ENCODE measurements at places on chromosomes 7 and 10.
A peak's percentile ranks its signal among the peaks of the same experiment; 100 is the strongest.

DNA sequence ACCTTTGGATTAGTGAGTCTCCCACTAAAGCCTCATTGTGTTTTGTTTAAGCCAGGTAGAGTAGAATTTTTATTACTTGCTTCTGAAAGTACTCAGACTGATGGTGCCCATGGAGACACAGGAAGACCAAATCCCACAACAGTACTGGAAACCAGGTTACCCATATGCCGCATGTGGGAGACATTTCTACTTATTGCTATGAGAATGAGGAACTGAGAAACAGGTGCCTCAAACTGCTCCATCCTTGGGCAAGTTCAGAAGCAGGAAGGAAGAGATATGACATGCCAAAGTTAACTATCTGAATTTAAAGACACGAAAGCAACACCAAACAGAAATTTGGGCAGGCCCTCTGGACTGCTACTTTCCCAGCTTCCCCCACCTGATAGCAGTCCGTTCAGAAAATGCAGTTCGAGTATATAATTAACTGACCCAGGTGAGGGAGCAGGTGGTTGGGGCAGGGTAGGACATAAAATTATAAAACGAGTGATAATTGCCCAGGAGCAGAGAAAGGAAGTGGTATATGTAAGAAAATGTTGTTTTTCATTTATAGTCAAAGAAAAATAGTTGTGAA is 382.3 kb upstream of the MTPN start:
- no peaks in the 10 kb centered on the region for H3K36me3 ChIP-seq
- no peaks in the 10 kb centered on the region for H3K27me3 ChIP-seq

DNA sequence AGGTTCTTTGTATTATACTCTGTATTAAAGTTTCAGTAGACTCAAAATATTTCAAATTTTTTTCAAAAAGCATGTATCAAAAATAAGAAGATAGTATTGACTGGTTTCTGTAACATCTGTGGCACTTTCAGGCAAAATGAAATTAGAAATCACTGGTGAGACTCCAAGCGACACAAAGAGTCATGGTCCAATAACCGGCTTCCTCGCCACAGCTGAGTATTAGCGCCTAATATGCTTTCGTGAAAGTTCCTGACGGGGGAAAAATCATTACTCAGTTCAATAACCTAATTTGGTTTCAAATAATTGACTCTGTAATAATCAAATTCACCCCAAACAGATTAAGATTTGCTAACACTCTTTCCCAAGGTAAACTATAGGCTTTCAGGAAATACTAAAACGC is 13.4 kb downstream of the TMEM209 start:
- DNase-seq: no peak
- H3K36me3 ChIP-seq: peaks cover 65% of the 10 kb centered on the region
- H3K4me3 ChIP-seq: no peak overlapping the region
- H3K27ac ChIP-seq: no peak overlapping the region
- H3K4me1 ChIP-seq: no peaks in the 10 kb centered on the region

GRCh38 chr10:14184841-14185315 is 145.8 kb downstream of the FRMD4A start:
- H3K27me3 ChIP-seq: peaks cover 21% of the 10 kb centered on the region
- no peaks in the 10 kb centered on the region for H3K4me1 ChIP-seq
- H3K4me3 ChIP-seq: no peak overlapping the region
- no peak for DNase-seq

GRCh38 chr10:21196822-21197395 is 299.8 kb upstream of the NEBL start:
- no peak overlapping the region for H3K4me3 ChIP-seq
- H3K27me3 ChIP-seq: no peaks in the 10 kb centered on the region
- no peaks in the 10 kb centered on the region for H3K36me3 ChIP-seq
- peaks cover 7% of the 10 kb centered on the region for H3K4me1 ChIP-seq
- DNase-seq: no peak
- H3K27ac ChIP-seq: no peak overlapping the region

- H3K27ac ChIP-seq: peak overlapping the region; percentile 98
- peaks cover 26% of the 10 kb centered on the region for H3K4me1 ChIP-seq
- H3K4me3 ChIP-seq: no peak overlapping the region
- no peaks in the 10 kb centered on the region for H3K36me3 ChIP-seq
- DNase-seq: peak; percentile 14
Measured at GRCh38 chr7:1124164-1124563, 35.8 kb downstream of the ZFAND2A start.

DNA sequence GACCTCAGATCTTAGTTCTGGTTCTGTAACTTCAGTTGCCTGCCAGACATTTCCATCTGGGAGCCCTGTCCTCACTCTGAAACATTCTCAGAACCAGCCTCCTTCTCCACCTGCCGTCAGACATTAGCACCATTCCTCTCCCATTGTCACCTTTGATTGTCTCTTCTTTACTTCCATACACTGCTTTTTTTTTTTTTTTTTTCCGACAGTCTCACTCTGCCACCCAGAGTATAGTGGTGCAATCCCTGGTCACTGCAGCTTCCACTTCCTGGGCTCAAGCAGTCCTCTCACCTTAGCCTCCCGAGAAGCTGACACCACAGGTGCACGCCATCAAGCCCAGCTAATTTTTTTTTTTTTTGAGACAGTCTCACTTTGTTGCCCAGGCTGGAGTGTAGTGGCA is 21.1 kb upstream of the HIPK2 start:
- no peaks in the 10 kb centered on the region for H3K36me3 ChIP-seq
- no peak for DNase-seq
- no peak overlapping the region for H3K27ac ChIP-seq
- no peaks in the 10 kb centered on the region for H3K27me3 ChIP-seq

GRCh38 chr7:106031300-106032035 is 68.4 kb downstream of the CDHR3 start:
- H3K4me1 ChIP-seq: peaks cover 4% of the 10 kb centered on the region
- no peak for DNase-seq
- H3K36me3 ChIP-seq: no peaks in the 10 kb centered on the region
- H3K27ac ChIP-seq: no peak overlapping the region

- no peak overlapping the region for H3K27ac ChIP-seq
- no peaks in the 10 kb centered on the region for H3K27me3 ChIP-seq
- H3K4me1 ChIP-seq: peaks cover 62% of the 10 kb centered on the region
- no peak overlapping the region for H3K4me3 ChIP-seq
- H3K36me3 ChIP-seq: no peaks in the 10 kb centered on the region
Measured at GRCh38 chr10:113103131-113103840, 153.2 kb downstream of the TCF7L2 start.

DNA sequence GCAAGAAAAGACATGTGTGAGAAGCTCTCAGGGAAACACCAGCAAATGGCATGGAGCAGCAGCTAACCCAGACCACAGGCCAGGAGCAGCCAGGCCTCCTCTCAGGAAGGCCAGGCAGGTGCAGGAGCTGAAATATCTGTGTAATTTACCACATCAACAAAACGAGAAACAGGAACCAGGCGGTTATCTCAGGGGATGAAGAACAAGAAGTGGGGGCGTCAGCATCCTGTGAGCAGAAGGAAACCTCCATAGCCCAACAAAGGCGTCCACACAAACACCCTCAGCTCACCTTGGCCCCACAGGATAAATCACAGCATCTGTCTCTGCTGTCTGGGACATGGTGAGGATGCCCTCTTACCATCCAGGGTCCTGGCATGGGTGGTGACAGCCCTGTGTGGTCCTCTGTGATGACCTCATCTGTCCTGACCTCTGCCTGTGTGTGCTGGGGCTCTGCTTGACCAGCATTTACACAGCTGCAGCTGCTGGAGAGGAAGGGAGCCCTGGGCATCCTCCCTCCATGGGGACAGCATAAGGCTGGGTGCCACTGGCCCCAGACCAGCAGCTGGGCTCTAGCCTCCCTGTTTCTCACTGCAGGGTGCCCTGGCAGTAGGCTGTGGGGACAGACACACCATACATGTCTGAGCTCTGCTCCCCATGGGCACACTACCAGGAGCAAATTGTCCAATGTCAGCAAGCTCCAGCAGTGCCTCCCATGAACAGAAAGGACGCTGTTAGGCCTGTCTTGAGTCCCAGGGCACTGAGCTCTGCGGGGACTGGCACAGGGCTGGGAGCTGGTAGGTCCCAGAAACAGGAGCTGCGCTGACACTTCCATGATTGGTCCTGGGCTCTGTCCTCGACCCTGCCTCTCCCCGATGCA is 34.6 kb downstream of the ANXA8 start:
- no peak overlapping the region for H3K27ac ChIP-seq
- H3K4me3 ChIP-seq: no peak overlapping the region

- H3K4me1 ChIP-seq: no peaks in the 10 kb centered on the region
- no peak overlapping the region for H3K27ac ChIP-seq
- H3K4me3 ChIP-seq: no peak overlapping the region
- H3K27me3 ChIP-seq: no peaks in the 10 kb centered on the region
- H3K36me3 ChIP-seq: no peaks in the 10 kb centered on the region
- no peak for DNase-seq
Measured at GRCh38 chr10:86824151-86824550, 67.7 kb downstream of the BMPR1A start.

- H3K27me3 ChIP-seq: no peaks in the 10 kb centered on the region
- DNase-seq: no peak
- H3K4me1 ChIP-seq: peaks cover 7% of the 10 kb centered on the region
- no peaks in the 10 kb centered on the region for H3K36me3 ChIP-seq
Measured at GRCh38 chr10:121244818-121245217, 353.4 kb downstream of the FGFR2 start.

DNA sequence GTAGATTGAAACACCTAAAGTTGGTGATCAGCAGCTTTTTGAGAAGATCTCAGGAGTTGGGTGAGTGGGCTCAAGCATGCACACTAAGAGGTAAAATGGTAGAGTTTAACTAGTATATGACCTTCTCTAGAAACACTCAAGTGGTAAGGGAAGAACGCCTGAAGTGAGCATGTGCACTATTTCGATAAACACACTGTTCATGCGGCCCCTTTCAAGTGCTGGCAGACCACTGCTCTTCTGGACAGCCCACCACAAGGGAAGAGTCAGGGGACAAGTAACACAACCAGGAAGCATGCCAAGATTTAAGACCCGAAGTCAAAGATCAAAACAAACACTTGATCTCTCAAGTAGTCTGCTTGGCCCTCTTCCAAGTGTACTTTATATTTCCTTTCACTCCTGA is 519.5 kb upstream of the ZWINT start:
- H3K4me1 ChIP-seq: no peaks in the 10 kb centered on the region
- H3K36me3 ChIP-seq: no peaks in the 10 kb centered on the region
- DNase-seq: no peak
- no peak overlapping the region for H3K27ac ChIP-seq

GRCh38 chr10:34256216-34256615 is 558.9 kb downstream of the PARD3 start:
- H3K4me1 ChIP-seq: no peaks in the 10 kb centered on the region
- no peak overlapping the region for H3K27ac ChIP-seq
- H3K4me3 ChIP-seq: no peak overlapping the region
- no peaks in the 10 kb centered on the region for H3K27me3 ChIP-seq

Data from tibial nerve (tissue), 4 donors.